ENCODE measurements at places on chromosomes 5 and 9.

- no peak for DNase-seq
Measured at GRCh38 chr5:14153932-14154731, 11.0 kb downstream of the TRIO start.

GRCh38 chr5:3201121-3201520, 394.5 kb upstream of the IRX1 start:
- no peak for DNase-seq

GRCh38 chr5:179303451-179304200, 41.6 kb downstream of the ADAMTS2 start:
- no peak for DNase-seq

GRCh38 chr5:118554981-118555380, 433.4 kb downstream of the DTWD2 start:
- DNase-seq = no peak

DNA sequence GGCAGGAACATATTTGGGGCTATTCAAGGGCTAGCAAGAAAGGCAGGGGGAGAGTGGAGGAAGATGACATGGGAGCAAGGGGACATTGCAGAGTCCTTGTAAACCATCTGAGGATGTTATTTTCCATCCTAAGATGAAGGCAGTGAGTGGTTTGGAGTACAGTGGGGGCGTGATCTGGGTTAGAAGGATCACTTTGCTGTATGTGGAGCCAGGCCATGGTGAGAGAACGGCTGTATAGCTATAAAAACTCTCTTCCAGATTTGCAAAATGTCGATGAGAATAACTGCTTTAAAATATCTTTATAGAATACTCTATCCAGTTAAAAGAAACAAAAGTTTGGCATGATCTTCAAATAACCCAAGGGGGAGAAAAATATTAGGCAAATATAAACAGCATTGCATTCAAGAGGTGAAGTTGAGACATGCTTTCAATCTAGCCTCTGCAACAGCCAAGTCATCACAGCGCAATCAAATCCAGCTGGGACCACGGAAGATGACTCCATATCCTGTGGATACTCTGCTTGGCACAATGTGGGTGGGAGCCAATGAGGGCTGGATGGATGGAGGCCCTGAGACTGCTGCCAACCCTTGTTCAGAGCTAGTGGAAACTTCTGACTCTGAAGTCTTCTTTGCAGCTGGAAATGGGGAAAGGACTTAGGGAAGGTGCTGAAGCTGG, 111.5 kb upstream of the BASP1 start:
- DNase-seq = no peak

GRCh38 chr9:70830618-70831017, 290.8 kb downstream of the TRPM3 start:
- DNase-seq = no peak

DNA sequence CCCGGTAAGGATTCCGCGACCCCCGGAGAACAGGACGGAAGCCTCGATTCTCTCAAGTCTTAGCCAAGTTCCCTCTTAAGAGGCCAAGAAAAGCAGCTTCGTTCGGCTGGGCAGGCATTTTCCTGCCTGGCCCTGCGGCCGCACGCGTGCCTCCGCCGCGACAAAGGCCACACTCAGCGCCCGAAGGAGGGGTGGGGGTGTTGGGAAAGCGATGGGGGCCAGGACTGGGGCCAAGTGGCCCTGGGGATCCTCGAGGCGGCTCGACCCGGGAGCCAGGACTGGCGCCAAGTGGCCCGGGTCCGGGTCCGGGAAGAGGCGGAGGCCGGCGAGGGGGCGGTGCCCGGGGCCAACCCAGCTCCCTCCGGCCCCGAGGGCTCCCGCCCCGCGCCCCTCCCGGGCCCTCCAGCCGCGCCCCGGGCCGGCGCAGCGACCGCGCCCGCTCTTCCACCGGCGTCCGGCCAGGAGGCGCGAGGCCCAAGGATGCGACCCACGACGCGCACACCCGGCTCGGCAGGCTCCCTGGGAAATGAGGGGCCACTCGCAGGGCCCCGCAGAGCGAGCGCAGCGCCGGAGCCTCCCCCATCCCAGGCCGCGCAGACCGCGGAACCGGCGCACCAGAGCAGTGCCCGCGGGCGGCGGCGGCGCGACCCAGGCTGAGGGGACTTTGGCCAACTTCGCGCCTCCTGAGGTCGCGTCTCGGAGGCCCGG, 756 bp downstream of the VAV2 start:
- no peak for DNase-seq

DNA sequence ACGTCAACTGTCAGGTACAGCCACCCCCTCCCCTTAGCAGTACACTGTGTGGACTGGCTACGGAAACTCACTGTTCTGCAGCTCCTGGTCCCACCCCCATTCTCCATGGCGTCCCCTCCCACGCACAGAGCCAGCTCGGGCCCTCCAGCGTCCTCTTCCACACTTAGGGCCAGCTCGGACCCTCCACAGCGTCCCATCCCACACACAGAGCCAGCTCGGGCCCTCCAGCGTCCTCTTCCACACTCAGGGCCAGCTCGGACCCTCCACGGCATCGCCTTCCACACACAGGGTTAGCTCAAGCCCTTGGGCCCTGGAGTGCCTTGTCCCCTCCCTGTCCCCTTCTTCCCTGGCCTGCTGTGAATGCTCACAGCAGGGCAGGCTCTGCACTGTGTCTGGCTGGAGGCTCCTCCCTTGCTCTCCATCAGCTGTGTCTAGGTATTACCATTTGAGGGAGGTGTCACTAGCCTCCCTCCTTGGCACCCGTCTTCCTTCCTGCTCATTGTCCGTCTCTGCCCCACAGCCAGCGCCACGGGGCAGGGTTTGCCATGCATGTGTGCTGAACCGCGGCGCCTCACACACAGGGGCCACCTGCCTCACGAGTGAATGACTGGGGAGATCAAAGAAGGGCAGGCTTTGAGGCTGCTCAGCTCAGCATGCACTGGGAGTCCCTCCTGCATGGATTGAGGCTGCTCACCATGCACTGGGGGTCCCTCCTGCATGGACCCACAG, 78.5 kb upstream of the CACNA1B start:
- DNase-seq = no peak

- no peak for DNase-seq
Measured at GRCh38 chr9:123662057-123662776, 267.7 kb downstream of the DENND1A start.

- DNase-seq = no peak
Measured at GRCh38 chr5:125484272-125484741, 737.9 kb upstream of the ZNF608 start.

GRCh38 chr9:84151640-84152039, 171.0 kb downstream of the RMI1 start:
- no peak for DNase-seq

GRCh38 chr5:143752165-143752850, 59.7 kb upstream of the HMHB1 start:
- DNase-seq = no peak

DNA sequence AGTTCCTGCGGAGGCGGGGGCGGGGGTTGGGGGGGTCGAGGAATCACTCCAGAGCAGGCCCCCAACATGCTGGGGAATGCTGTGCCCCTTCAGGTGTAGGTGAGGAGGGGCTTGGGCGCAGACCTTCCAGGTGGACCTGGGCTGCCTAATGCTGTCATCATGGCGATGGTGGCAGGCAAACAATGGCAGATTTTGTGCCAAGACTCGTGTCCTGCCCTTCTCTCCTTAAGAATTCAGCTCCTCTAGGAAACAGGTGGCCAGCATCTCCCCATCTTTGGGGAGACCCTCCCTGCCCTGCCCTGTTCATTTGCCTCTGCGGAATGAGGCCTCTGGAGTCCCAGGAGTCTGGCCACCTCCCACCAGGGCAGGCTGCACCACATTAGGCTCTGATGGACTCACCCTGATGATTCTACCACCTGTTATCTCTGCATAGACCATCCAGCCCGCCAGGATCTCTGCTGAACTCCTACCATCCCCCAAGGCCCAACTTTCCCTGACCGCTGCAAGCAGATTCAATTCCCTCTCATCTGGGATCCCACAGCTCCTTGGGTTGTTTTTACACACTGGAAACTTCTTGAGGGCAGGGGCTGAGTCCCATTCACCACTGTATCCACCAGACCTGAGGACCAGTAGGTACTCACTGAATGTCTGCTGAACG, 10.9 kb upstream of the SLC25A51 start:
- no peak for DNase-seq

DNA sequence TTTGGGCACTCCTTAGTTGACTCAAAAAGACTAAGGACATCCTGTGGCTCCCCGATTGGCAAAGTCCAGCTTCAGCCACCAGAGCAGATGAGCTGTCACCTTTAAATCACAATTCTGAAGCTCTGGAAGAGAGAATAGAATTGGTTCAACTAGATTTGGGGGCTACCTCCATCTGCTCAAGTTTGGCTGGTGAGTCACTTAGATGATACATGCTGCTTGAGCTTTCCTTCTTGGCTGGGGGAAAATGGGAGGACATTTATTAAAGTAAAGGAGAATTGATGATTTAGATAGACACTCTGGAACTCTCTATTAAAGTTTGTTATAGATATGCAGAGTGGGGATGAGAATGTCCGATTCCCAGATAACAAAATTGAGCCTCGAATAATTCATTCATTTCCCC, 30.0 kb upstream of the GRIA1 start:
- no peak for DNase-seq

GRCh38 chr9:9791611-9792010, 821.2 kb downstream of the PTPRD start:
- no peak for DNase-seq
